ENCODE measurements at places on chromosomes 6 and 20. TPM values are rescaled to one million over a fixed set of nuclear protein-coding genes. Genes with fewer than 3 reads are reported as not detected.
A peak's percentile ranks its signal among the peaks of the same experiment; 100 is the strongest.

The CTCFL gene
- not detected for polyA plus RNA-seq

- DNase-seq, result no peak
Observed at GRCh38 chr6:48031711-48032110, 79.3 kb downstream of the PTCHD4 start.

DNA sequence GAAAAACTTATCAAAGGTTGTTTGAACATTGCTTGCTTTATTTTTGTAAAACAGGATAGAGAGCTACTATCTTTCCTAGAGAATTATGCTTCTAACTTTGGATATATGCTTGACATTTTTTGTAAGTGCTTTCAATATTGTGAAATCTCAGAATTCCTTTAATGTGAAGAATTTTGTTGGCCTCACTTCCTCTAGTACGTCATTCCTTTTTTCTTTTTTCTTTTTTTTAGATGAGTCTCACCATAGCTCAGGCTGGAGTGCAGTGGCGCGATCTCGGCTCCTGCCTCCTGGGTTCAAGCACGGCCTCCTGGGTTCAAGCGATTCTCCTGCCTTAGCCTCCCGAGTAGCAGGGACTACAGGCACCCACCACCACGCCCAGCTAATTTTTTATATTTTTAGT, 668.1 kb downstream of the RFPL4B start:
- DNase-seq, result no peak

DNA sequence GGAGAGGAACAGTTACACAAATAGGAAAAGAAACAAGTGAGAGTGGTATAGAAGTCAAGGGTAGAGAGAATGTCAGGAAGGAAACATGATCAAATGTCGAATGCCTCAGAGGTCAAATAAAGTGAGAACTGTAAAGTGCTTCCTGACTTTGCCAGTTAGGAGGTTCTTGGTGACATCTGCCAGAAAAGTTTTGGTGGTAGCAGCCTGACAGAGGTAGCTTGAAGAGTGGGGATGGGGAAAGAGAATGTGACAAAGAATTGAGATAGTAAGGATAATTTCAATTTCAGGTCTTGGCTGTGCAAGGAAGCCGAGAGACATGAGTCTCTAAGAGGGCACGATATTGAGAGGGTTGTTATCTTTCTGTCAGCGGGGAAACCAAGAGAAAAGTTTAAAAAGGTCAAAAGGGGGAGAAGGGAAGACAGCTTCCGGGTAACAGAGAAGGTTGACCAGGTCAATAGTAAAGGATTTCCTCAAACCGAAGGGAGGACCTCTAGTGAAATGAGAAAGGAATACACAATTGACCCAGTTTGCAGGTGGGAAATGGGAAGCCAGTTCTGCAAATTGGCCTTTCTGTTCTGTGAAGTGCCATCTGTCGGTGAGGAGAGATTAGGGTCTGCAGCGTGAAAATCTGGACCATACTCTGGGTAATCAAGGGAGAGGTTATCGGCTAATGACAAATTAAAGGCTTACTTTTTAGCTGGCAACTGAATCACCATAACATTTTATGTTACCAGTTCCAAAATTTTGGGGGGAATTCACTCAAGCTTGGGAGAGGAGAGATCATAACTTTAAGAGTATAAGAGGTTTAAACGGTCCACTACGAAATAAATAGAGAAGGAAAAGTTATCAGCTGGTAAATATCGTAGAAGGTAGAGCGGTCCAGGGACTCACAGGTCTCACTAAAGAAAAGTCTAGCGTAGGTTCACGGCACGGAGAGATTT, 973 bp upstream of the BRD2 start:
- peak; percentile 38 for DNase-seq

- no peak for DNase-seq
Observed at GRCh38 chr6:96157018-96157565, 141.3 kb downstream of the FUT9 start.

The PM20D2 gene
- 8.8 TPM for polyA plus RNA-seq

The TPX2 gene
- polyA plus RNA-seq, result 1.1 TPM

GRCh38 chr6:110097443-110097842, 82.0 kb downstream of the WASF1 start:
- DNase-seq, result no peak

DNA sequence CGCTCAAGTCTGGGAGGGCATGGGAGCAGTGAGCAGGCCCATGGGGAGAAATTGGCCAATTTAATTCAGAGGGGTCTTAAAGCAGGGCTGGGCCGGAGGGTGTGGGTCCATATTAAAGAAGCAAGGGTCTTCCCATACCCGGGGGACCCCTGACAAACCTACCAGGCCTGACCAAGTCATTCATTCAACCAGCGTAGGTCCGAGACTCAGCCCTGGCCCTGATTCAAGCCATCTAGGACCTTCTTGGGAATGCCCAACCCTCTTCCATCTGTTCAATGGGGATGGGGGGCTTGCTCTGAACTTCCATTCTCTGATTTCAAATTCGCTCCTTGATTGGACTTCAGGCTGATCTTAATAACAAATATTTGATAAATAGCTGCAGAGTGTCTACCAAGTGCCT, 7.3 kb downstream of the ADIG start:
- DNase-seq, result no peak

DNA sequence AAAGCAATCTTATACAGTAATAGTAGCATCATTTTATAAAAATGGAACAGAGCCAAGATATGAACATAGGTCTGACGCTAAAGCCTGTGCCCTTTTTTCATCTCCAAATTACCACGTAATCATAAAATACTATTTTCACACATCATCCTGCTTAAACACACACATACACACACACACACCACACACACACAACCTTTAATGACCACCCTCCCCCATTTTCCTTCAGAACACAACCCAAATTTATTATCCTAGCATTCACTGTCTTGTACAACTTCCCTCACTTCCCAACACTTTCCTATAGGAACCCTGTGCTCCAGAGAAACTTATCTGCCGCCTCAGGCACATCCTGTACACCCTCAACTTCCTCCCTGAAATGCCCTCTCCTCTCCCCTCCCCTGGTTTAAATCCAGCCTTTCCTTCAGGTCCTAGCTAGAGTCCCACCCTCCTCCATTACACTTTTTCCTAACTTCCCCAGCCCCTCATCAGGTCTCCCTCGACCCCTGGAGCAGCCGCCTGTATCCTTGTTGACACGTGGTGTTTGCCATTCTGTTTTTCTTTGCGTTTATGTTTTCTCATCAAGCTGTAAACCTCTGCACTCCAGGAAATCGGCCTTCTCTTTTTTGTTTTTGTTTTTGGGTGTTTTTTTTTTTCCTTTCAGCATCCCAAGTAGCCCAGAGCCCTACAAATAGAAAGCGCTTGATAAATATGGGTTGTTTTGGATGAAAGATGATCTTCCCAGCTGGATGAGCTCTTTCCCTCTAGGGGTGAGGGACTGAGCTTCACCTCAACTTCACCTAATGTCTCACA, 968 bp upstream of the MMP24 start:
- DNase-seq, result no peak

The LGSN gene
- 0.12 TPM for polyA plus RNA-seq

GRCh38 chr6:10138917-10139316, 276.0 kb downstream of the TFAP2A start:
- DNase-seq, result no peak

- no peak for DNase-seq
Observed at GRCh38 chr6:36124881-36125280, 5.4 kb upstream of the MAPK13 start.

DNA sequence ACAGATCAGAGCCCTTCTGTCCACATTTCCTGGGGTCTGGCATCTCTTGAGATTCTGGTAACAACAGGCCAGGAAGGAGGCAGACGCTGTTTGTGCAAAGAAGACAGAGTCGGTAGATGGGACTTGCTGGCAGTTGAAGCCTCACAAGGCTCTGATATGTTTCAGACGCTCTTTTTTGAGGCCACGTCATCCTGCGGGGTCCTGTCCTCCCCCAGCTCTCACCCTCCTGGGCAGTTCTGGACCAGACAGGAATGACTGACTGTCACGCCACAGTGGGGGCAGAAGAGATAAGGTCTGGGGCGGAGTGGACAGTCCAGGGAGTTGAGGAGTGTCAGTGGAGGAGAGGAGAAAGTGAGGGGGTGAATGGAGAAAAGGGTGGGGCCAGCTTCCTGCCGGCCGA, 87.1 kb upstream of the SULF2 start:
- DNase-seq, result no peak

GRCh38 chr6:120355822-120356221, 978.5 kb downstream of the TBC1D32 start:
- no peak for DNase-seq

DNA sequence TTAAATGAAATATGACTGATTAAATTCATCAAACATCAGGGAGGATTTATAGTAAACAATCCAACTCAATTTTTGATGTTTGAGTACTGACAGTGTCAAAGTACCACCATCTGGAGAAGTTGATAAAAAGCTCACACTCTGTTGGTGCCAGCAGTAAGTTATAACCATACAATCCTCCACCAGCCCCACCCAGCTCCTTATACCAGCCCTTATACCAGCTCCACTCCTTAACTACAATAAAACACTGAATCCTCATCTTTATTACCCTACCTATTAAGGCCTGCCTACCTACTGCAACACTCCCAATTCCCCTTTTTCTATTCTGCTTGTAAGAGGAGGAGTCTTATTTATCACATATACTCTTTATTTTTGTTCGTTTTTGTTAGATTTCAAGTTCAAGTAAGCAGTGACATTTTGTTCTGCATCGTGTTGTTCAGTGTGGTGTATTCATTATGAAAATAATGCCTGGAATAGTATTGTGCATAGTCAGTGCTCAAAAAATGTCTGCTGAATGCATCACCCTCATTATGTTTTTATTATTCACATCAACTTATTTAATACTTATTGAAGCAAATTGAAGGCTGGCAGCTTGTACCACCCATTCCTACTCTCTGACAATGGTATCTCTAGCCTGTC, 954.7 kb upstream of the ADGRB3 start:
- no peak for DNase-seq

GRCh38 chr6:142459271-142459670, 157.5 kb downstream of the ADGRG6 start:
- DNase-seq, result no peak

GRCh38 chr6:89146718-89147700, 1.2 kb downstream of the PM20D2 start:
- no peak for DNase-seq

GRCh38 chr6:149264629-149265028, 52.9 kb upstream of the TAB2 start:
- peak; percentile 59 for DNase-seq

The RAB44 gene
- not detected for polyA plus RNA-seq

- DNase-seq, result no peak
Observed at GRCh38 chr20:1754306-1754705, 96.7 kb upstream of the SIRPG start.

DNA sequence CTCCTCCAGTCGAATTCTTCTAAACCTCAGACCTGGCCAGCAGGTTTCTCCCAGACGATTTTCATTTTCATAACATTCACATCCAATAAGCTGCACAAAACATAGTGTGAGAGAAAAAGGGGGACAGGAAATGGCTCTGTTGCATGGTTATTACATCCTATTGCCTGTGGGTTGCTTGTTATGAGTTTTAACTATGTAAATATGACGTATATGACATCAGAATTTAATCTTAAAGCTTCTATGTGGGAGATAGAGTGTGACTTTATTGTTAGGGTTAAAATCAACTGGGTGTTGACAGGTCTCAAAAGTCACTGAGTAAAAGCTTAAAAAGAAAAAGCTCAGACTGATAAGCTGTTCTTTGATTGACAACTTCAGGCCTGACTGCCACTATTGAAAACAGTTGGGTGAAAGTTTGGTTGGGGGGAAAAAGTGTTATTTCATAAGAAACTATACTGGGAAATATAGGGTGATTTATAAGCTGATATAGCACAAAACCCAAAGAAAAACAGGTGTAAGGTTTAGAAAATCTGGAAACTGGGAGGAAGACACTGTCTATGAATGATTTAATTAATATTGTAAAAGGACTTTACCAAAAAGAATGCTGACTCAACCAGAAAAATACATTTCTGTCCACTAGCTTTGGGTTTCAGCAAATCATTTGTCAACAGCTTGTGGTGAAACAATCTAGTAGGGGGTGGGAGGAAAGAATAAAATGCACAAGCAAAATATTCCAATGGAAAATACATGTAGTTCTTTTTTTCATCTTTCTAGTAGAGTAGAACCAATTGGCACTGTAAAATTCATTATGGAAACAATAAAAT, 134.1 kb upstream of the CEP162 start:
- no peak for DNase-seq

GRCh38 chr6:3887150-3887700, 38.1 kb downstream of the FAM50B start:
- DNase-seq, result no peak

DNA sequence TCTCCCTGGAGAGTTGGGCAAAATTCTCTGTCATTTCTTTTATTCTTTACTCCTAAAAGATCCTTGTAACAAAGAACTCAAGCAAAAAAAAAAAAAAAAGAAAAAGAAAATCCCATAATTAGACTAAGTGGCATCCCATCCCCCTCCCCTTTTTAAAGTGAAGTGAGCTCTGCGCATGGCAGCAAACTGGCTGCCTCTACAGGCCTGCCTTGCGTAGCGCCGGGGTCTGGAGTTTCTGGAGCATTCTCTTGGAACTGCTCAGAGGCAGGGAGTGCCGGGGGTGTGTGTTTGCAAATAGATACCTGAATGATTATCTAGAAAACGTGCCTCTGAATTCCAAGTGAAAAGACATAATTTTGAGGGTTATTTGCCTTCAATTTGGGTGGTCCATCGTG, 48.1 kb downstream of the FOXC1 start:
- DNase-seq, result no peak

The C6orf141 gene
- polyA plus RNA-seq, result not detected

The LRP11 gene
- 1.1 TPM for polyA plus RNA-seq

DNA sequence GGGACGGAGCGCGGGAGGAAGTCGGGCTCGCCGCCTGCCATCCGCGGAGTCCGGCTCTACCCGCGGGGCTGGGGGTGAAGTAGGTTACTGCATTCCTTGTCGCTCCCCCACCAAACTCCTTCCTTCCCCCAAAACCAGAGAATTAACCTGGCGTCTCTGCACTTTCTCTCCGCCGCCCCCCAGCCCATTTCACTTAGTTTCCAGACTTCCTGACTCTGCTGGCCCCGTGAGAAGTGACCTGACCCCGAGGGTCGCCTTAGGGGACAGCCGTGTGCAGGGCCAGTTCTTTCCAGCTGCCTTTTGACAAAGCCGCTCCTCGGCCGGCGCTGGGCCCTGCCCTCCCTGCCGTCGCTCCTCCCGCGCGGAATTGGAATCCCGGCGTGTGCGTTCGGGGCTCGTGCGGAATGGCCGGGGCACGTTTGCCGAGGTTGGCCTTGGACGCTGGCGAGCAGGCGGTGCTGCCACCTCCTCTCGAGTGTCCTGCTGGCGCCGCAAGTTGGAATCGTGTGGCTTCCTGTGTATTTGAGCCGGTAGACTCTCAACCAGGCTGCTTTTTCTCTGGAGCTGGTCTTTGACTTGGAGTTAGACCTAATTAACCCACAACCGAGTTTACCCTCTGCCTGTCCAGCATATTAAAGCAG, 650 bp downstream of the DCBLD1 start:
- DNase-seq, result no peak

The DNAH8 gene
- not detected for polyA plus RNA-seq

DNA sequence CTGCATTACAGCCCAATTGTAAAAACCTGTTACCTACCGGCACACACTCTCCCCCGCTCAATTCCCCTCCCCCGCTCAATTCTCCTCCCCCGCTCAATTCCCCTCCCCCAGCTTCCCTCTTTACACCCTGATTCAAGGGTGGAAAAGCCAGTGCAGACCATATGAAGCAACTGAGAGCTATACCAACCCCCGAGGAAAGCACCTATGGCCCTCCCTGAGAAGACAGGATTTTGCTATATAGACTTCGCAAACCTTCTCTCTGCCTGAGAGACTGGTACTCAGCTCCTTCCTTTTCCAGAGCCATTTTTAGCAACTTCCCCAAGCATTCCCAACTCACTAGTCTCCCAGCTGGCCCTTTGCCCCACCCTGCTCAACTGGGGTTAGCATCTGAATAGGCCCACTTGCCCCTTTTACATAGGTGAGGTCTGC, 7.6 kb downstream of the GNAS-AS1 start:
- no peak for DNase-seq

- DNase-seq, result no peak
Observed at GRCh38 chr6:106973836-106974335, 643 bp downstream of the CD24 start.
